Omental fat pad (tissue), 4 donors: ENCODE measurements at places on chromosomes 16 and 17. TPM values are rescaled to one million over a fixed set of nuclear protein-coding genes. Genes with fewer than 3 reads are reported as not detected.

Gene TAT
- not detected for total RNA-seq

DNA sequence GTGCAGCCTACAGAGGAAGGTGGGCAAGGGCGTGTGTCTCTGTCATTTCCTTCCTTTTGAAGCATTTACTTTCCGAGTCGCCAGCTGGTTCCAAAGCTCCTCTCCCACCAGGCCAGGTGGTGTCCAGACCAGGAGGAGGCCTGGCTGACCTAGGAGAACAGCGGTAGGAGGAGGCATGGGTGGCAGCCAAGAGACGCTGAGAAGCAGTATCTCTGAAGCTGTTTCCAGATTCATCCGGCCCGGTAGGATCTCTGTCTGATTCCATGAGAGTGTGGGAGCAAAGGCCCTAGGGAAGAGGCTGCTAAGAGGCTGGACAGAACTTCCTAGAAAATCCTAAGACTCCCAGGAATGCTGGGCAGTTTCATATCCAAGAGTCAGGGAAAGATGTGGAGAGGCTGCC lies 20.3 kb downstream of the MEOX1 start:
- no peak for DNase-seq

Gene ASGR1
- 0.56 TPM for total RNA-seq

GRCh38 chr16:14487579-14487978 lies 142.5 kb downstream of the PARN start:
- DNase-seq: no peak

- DNase-seq: no peak
These were observed 38.5 kb upstream of the CORO6 start for GRCh38 chr17:29661213-29661612.

DNA sequence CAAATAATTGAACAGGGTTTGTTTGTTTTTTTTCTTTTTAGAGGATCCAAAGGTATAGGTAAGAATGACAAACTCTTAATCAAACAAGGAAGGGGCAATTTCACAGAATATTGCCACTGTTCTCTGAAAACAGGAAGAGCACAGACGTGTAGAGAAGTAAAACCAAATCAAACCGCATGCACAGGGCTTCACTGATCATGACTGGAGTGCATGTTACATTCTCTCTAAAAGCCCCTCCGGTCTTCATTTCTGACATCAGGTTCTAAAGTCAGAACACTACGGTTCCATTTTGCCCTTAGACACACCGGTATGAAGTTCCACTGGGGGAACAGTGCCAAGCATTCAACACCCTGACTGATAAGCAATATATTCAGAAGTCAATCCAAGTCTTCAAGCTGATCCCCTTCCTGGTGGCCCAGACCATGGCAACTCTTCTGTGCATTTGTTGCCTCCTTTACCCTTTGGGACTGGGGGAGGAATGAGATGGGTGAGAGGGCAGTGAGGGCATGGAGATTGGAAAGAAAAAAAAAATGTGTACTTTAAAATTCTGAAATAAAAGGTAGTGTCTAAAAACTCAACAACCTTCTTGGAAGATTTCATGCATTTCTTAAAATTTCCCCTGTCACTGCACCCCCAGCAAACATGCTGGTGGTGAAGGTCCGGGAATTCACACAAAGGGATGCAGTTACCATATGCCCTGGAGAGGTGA lies 1.4 kb downstream of the MMD start:
- DNase-seq: no peak

GRCh38 chr16:781346-782010 lies 6.7 kb downstream of the RPUSD1 start:
- DNase-seq: no peak

Gene ZNF469
- total RNA-seq: 1.1 TPM
